Amniotic stem cell (primary cell): ENCODE measurements at places on chromosomes 2 and 18.

DNA sequence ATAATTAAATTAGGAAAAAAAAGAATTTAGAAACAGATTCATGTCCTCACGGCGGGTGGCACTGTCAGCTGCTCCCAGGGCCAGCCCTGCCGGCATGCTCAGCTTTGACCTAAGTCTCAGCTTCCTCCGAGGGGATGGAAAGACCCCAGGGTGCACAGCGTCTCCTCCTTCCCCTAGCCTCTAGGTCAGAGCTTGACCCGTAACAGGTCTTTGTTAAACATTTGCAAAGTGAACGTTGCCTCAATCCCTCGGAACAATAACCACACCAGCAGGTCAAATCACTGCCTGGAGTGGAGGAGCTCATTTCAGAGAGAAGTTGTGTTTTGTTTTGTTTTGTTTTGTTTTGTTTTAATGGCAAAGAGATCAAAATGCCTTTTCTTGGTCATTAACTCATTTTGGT is 171.3 kb downstream of the TMEM18 start:
- DNase-seq, result no peak

- DNase-seq, result no peak
Measured at GRCh38 chr2:20669562-20670314, 2.8 kb downstream of the GDF7 start.

- no peak for DNase-seq
Measured at GRCh38 chr2:86213699-86214502, 14.6 kb downstream of the MRPL35 start.

DNA sequence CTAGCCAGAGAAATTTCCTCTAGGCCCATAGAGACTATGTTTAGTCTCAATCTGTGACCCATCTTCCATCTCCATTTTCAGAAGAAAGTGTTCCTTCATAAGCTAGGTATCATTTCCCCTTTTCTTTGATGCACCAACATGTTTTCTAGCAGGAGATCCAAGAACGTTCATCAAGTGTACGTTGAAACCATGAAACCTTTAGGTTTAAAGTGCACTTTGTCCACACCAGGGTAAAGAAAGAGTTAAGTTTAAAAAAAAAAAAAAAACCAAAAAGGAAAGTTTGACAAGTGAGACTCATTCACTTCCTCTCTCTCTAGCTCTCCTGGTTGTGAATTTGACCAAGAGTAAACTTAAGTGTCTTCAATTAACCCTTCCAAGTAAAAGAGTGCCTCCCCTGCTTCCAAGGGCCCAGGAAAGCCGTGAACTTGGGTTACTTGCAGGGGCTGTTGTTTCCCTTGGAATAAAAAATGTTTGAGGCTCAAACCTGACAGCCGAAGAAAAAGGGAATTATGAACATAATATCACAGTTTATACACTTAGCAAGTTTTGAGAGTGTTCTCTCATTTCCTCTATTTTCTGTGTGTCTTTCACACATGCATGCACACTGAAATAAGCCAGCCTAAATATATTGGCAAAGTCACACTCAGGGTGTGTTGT is 56.7 kb downstream of the LBH start:
- no peak for DNase-seq

DNA sequence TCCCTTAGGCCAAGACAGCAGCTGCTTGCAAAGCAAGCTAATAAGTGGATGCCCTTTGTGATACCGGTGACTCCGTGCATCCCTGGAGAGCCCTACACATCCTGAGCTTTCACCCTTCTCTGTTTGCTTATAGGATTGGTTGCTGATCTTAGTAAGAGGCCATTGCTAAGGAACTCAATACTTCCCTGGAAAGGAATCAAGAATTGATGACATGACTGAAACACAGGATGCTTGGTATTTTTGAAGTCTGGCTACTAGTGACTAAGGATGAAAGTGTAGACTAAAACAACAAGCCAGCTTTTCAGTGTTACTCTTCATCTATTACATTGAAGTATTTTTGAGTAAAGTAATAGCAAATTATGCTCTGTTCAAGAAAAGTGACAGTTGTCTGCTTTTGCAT is 123.0 kb upstream of the SERPINE2 start:
- DNase-seq, result peak; percentile 19

DNA sequence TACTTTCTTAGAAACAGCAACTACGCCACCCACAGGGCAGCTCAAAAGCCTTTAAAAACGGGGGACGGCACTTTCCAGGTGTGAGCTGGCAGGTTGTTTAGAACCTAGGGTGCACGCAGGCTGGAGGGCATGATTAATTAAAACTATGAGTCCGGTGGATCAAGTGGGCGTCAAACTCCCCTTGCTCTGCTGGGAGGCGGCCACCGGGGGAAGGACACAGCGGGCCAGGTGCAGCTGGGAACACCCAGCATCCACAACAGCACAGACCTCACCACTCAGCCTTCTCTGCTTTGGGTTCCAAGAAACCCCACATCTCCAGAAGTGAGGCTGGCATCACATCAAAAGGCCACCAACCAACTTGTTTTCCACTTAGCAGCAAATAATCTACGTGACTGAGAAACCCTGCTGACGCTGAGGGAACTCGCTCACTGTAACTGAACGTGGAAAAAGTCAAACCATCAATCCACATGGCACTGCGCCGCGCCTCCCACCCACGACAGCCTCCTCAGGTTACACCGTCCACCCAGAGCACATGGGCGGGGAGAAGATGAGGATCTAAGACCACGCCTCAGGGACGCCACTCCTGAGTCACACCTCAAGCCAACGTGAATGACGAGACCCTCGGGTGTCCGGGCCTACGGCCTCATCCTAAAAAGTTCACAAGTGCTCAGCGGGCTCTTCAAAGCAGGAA is 118.2 kb downstream of the ZNF516 start:
- no peak for DNase-seq

GRCh38 chr2:210189452-210190138 is 18.4 kb upstream of the KANSL1L start:
- no peak for DNase-seq

DNA sequence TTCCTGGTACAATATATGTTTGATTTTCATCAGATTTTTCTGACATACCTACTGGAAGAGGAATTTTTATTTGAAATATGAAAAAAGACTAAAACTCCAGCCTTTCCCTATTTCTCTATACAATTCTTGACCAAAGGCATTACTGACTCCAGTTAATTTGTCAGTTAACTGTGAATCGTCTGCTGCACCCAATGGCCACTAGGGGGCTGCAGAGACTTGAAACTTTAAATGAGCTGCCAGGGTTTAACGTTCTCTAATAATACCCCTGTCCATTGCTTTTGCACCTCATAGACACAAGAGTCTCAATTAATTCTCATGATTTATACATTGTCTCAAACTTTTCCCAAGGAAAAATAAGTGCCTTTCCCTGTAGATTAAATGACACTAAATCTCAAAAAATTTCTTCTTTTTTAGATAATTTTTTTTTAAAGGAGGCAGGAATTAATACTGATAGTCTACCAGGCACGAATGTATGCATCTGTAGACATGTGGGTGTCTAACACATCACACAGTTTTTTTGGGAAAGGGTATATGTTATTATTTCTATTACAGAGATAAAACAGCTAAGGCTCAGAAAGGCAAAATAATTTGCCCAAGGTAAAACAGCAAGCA is 1.8 kb upstream of the ALK start:
- DNase-seq, result peak; percentile 29

- no peak for DNase-seq
Measured at GRCh38 chr2:59875836-59876235, 677.6 kb downstream of the BCL11A start.

- DNase-seq, result no peak
Measured at GRCh38 chr2:166179201-166179600, 51.4 kb upstream of the SCN1A start.

DNA sequence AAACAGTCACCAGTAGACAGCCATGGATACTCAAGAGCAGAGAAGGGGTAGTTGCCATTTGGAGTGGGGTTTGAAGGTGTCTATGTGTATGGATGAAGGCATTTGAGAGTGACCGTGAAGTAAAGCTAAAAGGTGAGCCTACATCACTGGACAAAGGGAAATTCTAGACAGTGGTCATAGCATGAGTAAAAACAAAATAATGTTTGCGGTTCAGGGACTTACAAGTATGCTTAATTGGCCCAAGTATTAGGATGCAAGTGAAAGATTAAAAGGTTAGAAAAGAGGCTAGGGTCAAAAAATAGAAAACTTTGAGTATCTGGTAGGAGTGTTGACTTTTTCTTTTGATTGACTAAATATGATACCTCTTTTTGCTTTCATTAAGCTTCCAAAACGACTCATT is 238.1 kb upstream of the SLC8A1 start:
- DNase-seq, result no peak

- DNase-seq, result no peak
Measured at GRCh38 chr2:206345606-206346005, 71.1 kb downstream of the ZDBF2 start.

GRCh38 chr2:230018153-230018552 is 50.6 kb downstream of the SLC16A14 start:
- no peak for DNase-seq

DNA sequence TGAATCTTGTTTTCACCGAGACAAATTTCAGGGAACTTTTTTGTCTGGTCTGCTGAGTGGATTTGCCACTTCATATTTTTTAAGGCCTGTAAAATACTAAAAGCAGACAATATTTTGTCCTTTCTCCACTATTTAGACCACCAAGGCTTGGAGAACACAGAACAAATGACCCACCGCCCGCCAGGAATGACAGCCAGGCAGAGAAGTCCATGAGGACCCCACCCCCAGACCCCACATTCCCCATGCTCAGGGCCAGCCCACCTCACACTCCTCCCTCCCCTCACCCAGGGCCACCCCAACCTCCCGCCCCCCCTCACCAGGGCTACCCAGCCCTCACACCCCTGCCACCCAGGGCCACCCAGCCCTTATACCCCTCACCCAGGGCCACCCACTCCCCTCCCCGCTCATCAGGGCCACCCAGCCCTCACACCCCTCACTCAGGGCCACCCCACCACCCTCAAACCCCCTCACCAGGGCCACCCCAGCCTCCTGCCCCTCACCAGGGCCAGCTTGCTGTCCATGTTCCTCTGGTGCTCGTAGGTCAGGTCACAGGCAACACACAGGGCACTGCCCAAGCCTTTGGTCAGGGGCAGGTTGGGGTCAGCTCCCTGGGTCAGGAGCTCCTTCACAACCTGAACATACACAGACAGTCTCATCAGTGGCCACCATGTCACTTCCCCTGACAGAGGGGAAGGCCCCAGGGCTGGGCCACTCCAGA is 50.6 kb downstream of the ANKMY1 start:
- no peak for DNase-seq

- no peak for DNase-seq
Measured at GRCh38 chr2:18311420-18312195, 248.8 kb downstream of the RDH14 start.

DNA sequence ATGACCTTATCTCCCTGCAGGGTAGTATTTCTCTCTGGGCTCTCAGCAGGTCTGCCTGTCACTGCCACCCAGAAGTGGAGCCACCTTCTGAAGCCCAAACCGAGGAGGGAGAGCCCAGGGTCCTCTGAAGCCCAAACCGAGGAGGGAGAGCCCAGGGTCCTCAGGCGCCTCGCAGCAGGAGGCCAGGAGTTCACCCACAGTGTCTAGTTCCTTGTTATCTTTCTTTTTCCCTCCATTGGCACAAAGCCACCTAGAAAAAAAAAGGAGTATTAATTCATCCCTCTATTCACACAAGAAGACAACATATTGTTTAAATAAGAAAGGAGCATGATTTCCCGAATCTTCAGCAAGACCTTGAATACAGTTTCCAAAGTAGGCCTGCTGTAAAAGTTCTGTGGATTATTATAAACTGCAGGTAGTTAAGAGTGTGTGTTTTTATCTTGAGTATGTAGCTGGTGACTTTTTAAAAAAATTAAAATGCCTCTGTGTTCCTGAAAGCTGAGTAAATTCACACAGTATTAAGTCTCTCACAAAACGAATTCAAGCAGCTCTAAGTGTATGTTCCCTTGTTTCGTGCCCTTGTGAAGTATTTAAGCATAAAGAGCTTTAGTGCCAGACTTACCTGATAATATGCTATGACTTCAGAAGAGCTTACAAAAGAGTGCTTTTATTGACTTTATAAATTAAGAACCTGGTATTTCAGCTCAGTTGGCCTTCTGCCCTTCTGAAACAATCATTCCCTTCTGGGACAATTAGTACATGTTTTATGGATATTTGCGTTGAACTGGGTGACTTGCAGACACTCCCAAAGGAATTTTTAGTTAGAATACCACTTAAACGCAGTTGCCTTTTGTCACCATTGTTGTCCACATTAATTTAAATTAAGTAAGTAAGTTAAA is 11.7 kb upstream of the GRHL1 start:
- no peak for DNase-seq

DNA sequence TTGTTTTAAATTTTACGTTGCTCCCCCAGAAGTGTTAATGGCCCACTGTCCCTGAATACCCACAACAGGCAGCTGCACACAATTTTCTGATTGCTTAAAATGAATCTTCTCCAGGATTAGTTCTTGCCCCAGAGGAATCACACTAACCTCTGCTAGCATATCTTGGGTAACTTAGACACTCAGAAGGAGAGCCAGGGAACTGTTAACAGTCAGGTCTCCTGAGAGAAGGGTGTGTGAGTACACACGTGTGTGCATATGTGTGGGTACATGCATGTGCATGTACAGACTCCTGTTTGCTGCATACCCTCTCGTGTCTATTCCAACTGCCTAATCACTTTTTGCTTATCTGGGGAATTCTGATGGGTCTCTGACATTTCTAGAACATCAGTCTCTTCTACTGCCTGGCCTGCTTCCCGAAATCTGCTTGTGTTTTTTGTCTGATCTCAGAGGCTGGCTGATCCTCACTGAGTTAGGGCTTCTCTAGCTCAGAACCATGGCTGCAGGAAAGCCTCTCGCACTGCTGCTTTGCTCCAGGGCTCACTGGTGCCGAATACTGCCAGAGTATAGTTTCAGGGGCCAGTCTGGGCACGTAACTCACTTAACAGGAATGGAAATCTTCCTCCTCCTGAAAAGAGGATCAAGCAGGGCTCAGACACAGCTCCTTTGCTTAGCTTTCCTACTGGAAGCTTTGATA is 62.8 kb downstream of the PRELID3A start:
- no peak for DNase-seq

DNA sequence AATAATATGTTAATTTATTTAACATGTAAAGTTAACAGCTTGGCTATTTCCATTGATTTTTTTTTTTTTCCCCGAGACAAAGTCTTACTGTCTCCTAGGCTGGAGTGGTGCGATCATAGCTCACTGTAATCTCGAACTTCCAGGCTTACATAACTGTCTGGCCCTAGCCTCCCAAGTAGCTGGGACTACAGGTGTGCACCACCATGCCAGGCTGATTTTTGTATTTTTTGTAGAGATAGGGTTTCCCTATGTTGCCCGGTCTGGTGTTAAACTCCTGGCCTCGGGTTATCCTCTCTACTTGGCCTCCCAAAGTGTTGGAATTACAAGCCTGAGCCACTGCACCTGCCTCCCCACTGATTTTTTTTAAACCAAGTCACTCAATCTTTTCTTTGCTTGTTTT is 32.5 kb upstream of the KLHL14 start:
- no peak for DNase-seq

DNA sequence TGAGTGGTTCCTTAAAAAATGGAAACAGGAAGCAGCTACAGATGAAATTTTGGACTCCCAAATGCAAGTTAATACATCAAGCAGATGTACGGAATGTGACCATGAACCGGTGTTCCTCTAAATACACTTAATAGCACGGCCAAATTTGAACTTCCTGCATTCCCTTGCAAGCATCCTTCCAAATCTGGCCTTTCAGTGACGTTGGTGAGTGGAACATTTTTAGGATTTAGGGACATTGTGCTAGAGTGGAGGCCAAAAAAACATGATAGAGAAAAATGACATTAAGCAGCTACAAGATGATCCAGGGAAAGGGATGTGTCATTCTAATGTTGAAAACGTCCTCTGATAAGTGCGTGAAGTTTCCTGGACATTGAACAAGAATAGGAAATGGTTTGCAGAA is 62.1 kb downstream of the CTAGE1 start:
- DNase-seq, result no peak
